Amniotic epithelial cell (primary cell): ENCODE measurements at places on chromosomes 3 and 15.

DNA sequence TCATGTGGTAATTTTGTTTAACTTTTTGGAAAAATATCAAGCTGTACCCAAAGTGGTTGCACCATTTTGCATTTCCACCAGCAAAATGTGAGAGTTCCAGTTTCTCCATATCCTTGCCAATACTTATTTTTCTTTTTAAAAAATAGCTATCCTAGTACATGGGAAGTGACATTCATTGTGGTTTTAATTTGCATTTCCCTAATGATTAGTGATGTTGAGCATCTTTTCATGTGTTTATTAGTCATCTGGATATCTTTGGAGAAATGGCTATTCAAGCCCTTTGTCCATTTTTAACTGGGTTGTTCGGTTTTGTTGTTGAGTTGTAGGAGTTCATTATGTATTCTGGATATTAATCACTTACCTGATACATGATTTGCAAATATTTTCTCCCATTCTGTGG, 19.5 kb upstream of the TRANK1 start:
- DNase-seq, result no peak

DNA sequence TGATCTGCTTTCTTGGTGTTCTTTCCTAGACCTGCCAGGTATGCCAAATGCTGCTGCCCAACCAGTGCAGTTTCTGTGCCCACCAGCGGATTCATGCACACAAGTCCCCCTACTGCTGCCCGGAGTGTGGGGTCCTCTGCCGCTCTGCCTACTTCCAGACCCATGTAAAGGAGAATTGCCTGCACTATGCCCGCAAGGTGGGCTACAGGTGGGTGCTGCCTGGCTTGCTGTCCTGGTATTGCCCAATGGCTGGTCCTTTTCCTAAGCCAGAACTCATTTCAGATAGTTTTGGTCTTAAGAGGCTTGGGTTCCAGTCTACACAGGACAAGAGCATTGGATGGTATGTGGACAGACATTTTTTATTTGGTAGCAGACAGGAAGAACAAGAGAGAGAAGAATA, 26.5 kb upstream of the ALPK3 start:
- DNase-seq, result no peak

- no peak for DNase-seq
Observed at GRCh38 chr3:127088511-127089351, 104.2 kb upstream of the PRR23E start.

- DNase-seq, result no peak
Observed at GRCh38 chr15:50113187-50113505, 5.9 kb downstream of the ATP8B4 start.

- peak; percentile 86 for DNase-seq
Observed at GRCh38 chr15:67117370-67117769, 52.0 kb downstream of the SMAD3 start.

- DNase-seq, result no peak
Observed at GRCh38 chr3:70097084-70097483, 97.6 kb downstream of the SAMMSON start.

GRCh38 chr3:29279806-29280205, 1.1 kb upstream of the RBMS3 start:
- DNase-seq, result peak; percentile 46

- DNase-seq, result no peak
Observed at GRCh38 chr3:192171213-192171612, 556.1 kb downstream of the FGF12 start.

DNA sequence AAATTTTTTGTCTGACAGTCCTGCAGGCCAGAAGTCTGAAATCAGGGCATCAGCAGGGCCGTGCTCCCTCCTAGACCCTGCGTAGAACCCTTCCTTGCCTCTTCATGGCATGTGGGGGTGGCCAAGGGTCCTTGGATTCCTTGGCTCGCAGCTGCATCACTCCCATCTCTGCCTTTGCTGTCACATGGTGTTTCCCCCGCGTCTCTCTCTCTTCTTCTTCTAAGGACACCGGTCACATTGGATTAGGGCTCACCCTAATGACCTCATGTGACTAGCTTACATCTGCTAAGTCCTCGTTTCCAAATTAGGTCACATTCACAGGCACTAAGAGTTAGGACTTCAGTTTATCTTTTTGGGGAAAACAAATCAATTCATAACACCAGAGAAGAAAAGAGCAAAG, 12.0 kb downstream of the SLCO3A1 start:
- DNase-seq, result no peak

DNA sequence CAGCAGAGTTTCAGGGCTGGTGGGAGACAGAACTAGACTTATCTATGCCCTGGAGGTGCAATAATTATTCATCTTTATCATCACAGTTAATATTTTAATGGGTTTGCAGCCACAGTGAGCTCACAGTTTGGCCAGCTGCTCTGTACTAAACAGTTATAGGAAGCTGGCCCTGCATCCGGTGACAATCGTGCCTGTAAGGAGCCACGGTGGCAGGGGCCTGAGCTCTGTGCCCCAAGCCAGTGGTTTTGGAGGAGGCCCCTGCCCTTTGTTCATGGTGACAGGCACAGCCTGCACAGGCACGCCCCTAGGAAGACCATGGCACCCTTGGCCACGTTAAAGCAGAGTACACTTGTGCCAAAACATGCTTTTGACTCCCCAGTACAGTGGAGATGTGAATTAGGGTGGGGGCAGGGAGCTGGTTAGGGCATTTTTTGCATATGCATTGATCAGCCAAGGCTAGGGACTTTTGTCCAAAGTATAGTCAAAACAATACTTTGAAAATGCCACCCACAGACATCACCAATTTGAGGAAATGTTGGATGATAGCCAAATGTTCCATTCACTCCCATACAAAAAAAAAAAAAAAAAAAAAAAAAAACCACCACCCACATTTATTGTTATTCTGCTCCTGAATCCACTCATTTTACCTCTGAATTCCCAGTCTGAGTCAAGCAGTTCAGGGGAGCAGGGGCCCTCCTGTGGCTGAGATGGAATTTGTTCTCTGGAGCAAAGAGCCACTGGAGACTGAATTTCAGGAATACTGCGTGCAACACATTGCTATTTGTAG, 3.4 kb upstream of the RFTN1 start:
- DNase-seq, result peak; percentile 75

GRCh38 chr3:33075995-33076394, 21.0 kb downstream of the GLB1 start:
- DNase-seq, result peak; percentile 38

DNA sequence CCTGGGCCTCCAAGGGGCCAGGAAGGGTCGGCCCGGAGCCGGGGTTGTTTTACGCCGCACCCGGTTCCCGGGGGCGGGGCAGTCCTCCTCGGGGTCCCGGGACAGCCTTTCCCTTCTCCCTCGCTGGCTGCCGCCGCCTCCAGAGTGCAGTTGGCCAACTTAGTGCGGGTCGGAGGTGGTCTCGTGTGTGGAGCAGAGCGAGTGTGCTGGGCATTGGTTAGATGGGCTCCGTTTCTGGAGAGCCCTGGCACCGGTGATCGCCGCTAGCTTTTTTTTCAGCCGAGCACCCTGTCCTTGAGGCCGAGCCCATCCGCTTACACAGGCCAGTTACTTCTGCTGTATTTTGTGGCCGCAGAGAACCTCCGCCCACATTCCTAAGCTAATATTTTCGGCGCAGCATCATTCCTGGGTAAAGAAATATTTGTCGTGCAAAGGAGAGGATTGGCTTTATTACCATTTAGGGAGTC, 585 bp downstream of the KIF23 start:
- peak; percentile 89 for DNase-seq

GRCh38 chr15:55407498-55408011, 604 bp downstream of the CCPG1 start:
- peak; percentile 8 for DNase-seq

DNA sequence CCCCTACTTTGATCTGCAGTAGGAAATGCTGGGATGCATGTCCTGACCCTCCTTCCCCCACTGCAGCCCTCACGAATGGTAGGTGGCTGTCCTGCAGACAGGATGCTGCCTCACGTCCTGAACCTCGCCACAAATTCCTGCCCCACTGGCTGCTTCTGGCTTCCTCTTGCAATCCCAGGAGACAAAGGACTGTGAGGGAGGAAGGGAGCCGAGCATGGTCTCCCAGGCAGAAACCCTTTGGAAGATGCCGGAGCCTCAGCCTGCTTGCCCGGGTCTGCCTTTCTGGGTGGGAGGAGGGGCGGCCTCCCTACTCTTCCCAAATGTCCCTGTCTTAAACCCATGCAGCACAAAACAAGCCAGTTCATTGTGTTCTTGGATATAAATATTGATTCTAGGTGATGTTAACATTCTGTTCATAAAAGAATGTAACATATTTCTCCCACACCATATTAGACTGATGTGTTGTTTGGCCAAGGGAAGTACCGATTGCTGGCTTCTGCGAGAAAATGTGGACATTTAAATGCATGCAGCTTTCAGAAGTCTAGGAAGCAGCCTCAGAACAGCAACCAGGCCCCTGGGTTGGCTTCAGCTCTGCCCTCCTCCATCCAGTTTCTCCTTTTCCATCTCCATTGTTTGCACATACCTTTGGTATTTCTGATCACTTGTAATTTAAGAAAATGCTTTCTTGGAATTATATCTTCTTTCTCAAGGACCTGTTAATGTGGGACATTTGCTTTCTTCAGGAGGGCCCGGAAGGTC, 75.3 kb downstream of the HMG20A start:
- DNase-seq, result no peak

- DNase-seq, result peak; percentile 7
Observed at GRCh38 chr3:42226470-42227425, 39.2 kb downstream of the CCK start.

DNA sequence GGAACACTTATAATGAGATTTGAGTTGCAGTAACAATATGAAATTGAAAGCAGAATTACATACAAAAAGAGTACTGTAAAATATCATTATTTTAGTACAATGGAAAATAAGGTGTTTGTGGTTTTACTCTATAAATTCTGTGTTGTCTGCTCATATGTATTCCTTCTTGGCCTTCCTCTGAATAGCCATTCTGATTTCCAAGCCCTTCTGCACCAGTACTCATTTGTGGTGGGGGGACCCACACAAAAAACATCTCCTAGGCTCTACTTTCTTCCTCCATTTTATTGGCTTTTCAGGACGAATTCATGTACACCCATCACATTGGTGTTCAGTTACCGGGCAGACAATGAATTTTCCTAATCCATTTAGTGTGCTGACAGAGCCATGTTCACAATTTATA, 338.2 kb downstream of the ERC2 start:
- DNase-seq, result no peak

- no peak for DNase-seq
Observed at GRCh38 chr3:64247991-64248646, 22.9 kb upstream of the PRICKLE2 start.

DNA sequence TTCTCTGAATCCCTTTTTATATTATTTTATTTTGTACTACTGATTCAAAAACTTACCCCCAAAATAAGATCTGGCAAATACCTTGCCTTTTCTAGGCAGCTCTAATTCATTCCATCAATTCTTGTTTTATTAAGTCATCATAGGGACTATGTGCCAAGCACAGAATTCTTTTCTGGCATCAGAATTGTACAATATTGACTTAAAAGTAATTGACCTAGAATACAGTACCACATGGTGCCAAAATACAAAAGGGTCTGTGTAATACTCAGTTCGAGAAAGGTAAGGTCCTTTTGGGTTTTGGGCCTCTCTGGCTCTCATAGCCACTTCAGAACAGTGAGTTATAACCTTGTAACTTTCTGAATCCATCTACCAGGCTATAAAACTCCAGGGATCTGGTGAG, 46.2 kb downstream of the KBTBD8 start:
- DNase-seq, result no peak
